SJSA1 (cell line): ENCODE measurements at places on chromosomes 11 and 22. TPM values are rescaled to one million over a fixed set of nuclear protein-coding genes. Genes with fewer than 3 reads are reported as not detected.

Gene IFT27
- total RNA-seq: 22.6 and 33.4 TPM in 2 replicates

Gene E2F8
- 4.2 and 8.8 TPM in 2 replicates for total RNA-seq

Gene ISX
- total RNA-seq: not detected in 2 replicates

Gene MS4A6E
- total RNA-seq: not detected in 2 replicates

Gene SPDYC
- total RNA-seq: not detected in 2 replicates

Gene WT1
- total RNA-seq: not detected in 2 replicates

Gene GDPD4
- total RNA-seq: not detected in 2 replicates

- DNase-seq: no peak
Measured at GRCh38 chr11:114027926-114028325, 31.6 kb upstream of the ZBTB16 start.

DNA sequence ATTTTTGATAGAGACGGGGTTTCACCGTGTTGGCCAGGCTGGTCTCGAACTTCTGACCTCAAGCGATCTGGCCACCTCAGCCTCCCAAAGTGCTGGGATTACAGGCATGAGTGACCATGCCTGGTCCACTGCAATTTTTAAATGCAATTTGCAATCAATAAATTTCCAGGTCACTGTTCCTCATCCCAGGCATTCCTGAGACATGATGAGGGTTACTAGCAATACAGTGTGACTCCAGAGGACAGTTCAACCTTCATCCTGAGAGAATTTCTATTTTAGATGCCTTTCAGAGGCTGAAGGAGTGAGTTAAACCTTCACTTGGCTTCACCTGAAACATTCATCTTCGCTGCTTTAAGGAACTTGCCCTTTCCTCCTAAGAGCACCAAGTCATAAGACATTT, 9.7 kb upstream of the UBASH3B start:
- DNase-seq: no peak

DNA sequence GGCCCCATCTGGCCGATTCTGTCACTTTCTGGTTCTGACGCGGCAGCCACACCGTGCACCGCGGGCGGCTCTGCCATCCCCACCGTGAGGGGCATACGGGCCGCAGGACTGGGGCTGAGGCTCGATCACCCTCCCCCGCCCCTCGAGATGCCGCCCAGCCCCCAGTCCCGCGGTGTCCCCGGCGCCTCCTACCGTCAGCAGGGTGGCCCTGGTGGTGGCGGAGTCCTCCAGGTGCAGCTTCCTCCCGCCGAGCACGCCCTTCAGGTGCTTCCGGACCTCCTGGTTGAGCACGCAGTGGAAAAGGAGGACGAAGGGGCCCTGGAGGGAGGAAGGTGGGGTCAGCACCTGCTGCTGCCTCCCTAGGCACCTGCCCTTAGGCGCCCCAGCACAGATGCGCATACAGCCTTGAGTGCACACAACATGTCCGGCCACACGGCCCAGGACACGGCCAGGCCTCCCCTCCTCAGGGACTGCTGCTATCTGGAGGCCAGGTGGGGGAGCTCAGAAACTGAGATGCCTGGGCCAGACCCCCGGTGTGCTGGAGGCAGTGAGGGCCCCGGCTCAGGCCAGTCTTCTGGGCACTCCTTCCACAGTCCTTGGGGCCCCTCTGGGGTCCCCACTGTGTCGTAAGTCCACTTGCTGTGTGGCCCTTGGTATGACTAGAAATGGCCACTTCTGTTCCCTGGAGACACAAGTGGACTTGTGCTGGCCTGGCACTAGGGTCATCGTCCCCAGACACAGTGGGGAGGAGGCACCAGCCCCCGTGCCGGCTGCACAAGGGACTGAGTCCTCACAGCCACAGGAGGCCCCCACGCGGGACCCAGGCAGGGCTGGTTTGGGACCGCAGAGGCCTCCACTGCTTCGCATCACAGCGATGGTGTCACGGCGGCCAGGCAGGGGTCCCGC, 31.5 kb downstream of the TRMU start:
- DNase-seq: no peak

DNA sequence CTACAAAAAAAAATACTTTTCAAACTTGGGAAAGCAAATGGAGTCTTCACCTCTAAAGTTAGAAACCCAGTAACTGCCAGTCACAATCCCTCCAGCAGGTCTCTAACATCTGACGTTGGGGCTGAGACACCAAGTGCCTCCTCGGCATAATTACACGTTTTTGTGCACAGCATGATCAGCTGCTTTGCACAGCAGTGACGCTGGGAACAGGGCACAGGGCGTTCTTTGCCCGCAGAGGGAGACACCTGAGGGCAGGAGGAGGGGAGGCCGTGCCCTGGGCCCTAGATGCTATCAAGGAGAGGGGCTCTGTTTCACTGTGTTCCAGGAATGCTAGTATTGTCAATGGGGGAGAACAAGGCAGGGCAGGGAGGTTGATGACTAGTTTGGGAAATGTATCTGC, 120.1 kb downstream of the PARVA start:
- DNase-seq: no peak

DNA sequence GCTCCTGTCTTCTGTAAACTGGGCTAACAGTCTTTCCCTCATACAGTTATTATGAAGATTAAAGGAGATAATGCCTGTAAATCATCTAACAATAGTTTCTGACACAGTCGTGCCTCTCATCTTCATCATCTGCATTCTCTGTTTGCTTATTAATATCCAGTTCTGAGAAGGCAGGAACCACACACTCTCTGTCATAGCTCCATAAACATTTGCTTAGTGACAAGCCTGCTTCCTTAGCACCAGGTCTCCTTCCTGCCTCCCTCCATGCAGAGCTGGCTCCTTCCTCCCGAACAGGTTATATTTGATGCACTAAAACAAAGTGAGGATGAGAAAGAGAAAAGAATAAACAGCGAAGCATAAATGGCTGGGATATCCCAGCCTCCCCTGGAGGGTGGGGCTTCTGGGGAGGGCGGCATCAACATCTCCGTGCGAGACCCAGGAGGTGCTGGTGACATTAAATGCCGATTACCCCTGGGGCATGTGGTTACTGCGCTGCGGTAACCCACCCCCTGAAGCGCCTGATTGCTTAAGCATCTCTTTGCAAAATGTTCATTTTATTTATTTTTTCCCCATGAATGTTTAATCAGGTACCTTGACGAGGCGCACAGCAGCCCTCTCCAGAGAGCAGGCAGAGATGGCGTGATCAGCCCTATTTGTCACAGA, 404.9 kb downstream of the NXPE2 start:
- DNase-seq: no peak

DNA sequence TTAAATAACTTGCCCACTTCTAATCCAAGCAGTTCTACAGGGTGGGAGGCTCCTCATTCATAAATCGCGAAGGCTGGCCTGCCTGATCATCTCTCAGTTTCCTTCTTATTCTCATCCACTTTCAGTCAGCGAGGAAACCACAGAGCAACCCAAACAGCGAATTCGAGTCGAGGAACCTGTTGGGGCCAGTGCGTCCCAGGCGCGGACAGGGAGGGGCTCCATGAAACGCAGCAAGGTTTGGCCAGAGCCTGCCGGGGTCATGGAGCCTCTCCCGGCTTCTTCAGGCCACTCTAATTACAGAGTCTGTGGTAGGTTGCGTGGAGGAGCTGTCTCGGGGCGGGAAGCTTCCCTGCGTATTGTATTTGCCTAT, 741 bp upstream of the NAV2 start:
- no peak for DNase-seq

- no peak for DNase-seq
Measured at GRCh38 chr22:20238536-20238900, 29.6 kb downstream of the RTN4R start.

DNA sequence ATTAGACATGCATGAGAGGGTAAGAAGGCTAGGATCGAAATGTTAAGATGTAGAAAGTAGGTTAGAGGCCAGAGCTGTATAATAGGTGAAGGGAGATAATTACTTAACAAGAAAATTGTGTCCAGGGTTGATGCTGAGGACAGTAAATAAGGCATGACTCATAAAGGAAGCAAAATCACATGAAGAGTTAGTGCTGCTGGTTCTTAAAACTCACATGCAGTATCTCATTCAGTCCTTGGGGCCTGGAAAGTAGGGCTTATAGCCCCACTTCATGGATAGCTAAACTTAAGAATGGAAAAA, 130.2 kb downstream of the NCAM1 start:
- no peak for DNase-seq

DNA sequence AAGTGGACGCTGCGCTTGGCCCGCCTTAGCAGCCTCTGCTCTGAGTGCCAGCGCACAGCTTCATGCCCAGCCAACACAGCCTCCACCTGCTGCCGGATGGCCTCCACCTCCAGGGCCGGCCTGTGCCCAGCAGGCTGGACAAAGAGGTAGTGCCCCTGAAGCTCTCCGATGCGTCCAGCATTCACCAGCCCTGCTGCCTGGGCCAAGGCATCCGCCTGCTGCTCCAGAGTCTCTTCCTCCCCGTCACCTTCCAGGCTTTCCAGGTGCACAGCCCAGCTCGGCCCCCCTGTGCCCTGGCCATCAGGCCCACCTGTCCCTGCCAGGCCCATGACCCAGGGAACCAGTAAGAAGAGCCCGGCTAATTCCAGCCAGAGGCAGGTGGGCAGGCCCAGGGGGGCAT, 2.5 kb downstream of the PCSK7 start:
- DNase-seq: no peak

- no peak for DNase-seq
Measured at GRCh38 chr11:8392166-8392565, 128.5 kb upstream of the LMO1 start.

DNA sequence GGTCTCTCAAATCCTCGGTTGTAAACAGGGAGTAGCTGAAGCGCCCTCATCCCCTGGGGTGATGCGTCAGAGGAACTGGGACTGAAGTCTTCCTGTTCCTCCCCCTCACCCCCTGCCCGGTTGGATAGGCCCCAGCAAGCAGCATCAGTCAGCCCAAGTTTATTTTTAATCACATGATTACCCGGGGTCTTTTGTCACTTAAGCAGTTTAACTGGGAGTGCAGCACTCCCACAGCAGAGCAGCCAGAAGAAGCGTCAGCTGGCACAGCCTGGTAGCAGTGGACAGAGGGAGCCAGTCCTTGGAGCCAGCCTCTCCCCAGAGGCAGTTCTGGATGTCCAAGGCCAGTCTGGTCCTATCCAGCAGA, 342.1 kb downstream of the CTTN start:
- no peak for DNase-seq

GRCh38 chr11:121901886-121902285, 214.1 kb downstream of the BLID start:
- no peak for DNase-seq

GRCh38 chr11:126809514-126810289, 190.9 kb downstream of the KIRREL3 start:
- no peak for DNase-seq

DNA sequence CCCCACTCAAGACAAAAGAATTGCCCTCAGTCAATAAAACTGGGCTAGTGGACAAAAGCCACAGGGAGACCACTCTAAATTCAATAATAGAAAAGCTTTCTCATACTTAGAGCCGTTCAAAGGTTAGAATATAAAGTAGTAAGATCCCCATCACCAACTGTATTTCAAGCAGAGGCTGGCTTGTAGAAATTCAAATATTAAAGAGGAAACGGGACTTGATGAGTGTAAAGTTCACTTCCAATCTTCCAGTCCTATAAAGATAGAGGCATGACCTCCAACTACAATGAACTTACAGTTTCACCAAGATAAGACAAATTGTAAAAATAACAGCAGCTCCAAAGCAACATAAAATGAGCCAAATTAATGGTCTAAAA, 70.4 kb downstream of the CCDC34 start:
- no peak for DNase-seq

GRCh38 chr11:28488336-28488735, 380.1 kb downstream of the METTL15 start:
- DNase-seq: no peak

DNA sequence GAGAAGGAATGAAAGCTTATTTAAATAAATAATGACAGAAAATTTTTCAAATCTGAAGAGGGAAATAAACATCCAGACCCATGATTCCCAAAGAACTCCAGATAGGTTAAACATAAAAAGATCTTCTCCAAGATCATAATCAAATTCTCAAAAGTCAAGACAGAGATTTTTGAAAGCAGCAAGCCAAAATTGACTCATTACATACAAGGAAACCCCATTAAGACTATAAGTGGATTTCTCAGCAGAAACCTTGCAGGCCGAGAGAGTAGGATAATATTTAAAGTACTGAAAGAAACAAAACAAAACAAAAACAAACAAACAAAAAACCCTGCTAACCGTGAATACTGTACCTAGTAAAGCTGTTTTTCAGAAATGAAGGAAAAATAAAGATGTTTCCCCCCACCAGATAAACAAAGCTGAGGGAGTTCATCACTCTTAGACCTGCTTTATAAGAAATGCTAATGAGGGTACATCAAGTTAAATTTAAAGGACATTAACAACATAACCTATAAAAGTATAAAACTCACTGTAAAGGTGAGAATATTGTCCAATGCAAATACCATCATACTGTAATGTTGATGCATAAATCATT, 412.2 kb downstream of the INSC start:
- no peak for DNase-seq
